ENCODE measurements at places on chromosomes 1 and 21. TPM values are rescaled to one million over a fixed set of nuclear protein-coding genes. Genes with fewer than 3 reads are reported as not detected.

The OR2T2 gene
- not detected for total RNA-seq

The PRPF38A gene
- total RNA-seq, result 9.1 TPM

The TCHH gene
- total RNA-seq, result under 0.01 TPM

The CNN3 gene
- 498 TPM for total RNA-seq

The IL12RB2 gene
- total RNA-seq, result not detected

The NSUN4 gene
- 22.0 TPM for total RNA-seq

The MYCL gene
- total RNA-seq, result 0.38 TPM

The C1orf167 gene
- total RNA-seq, result 0.26 TPM

The TCHHL1 gene
- total RNA-seq, result not detected

The PGLYRP3 gene
- total RNA-seq, result not detected

The HES2 gene
- 17.6 TPM for total RNA-seq

The TDRD5 gene
- total RNA-seq, result 0.51 TPM

The BATF3 gene
- 1.4 TPM for total RNA-seq

The KPRP gene
- not detected for total RNA-seq

The ZMYND12 gene
- total RNA-seq, result 0.89 TPM

The DCST1 gene
- total RNA-seq, result not detected

The TINAGL1 gene
- total RNA-seq, result 273 TPM

The CELA2A gene
- total RNA-seq, result not detected
